Tibial nerve (tissue), 4 donors: ENCODE measurements at places on chromosomes 5 and 9.

DNA sequence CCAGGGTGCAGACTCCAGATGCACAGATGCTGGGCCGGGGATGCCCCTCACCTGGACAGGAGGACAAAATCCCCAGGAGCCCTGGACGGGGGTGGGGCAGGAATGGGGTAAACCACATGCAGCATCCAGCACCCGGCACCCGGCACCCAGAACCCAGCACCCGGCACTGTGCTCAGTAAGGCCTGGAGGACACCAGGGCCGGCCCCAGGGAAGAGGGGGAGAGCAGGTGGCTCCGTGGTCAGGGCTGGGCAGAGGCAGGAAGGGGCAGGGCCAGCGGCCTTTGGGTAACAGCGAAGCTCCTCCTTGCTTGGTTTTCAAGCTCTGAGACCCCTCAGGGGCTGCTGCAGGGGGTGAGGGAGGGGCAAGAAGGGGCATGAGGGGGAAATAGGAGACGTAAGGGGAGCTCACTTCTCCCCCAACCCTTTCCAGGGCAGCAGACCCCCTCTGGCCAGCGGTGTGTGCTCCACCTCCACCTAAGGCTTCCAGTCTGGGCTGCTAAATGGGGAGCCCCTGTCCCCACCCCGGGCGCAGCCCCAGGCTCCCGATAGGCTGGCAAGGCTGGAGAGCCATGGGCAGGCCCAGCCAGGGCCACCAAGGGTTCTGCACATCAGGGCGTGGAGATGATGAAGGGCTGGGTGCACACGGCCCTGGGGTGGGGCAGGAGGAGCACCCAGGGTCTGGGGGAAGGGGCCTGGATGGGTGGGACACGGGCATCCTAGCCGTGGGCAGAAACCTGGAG lies 17.8 kb upstream of the SLC6A19 start:
- no peak for DNase-seq

GRCh38 chr5:39775797-39776365 lies 351.1 kb upstream of the DAB2 start:
- DNase-seq: no peak

DNA sequence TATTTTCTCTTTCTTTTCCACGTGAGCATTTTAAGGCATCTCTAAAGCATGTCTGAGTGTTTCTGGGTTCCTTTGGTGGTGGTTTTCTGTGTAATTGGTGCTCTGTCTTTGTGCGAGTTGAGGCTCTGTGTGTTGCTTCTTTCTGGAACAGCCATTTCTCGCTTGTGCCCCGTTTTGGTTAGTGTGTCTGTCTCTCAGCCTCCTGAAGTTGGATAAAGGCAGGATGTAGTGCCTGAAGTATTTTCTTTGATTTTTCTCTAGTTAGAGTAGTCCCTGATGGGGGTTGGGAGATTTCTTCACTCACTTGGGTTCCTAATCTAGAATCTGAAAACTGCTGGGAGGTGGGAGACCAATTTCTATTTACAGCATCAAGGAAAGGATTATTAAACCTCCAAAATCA lies 129.7 kb upstream of the TMEM161B start:
- DNase-seq: no peak

- no peak for DNase-seq
These were observed 8.5 kb downstream of the ANKS6 start for GRCh38 chr9:98787766-98788335.

- no peak for DNase-seq
These were observed 184.3 kb downstream of the DAB2IP start for GRCh38 chr9:121835587-121836365.

GRCh38 chr5:148816782-148817181 lies 9.6 kb upstream of the ADRB2 start:
- no peak for DNase-seq

GRCh38 chr5:173475780-173476179 lies 140.7 kb downstream of the BOD1 start:
- no peak for DNase-seq

- DNase-seq: no peak
These were observed 26.2 kb downstream of the SETX start for GRCh38 chr9:132328580-132328979.

GRCh38 chr5:36607838-36608783 lies 1.7 kb downstream of the SLC1A3 start:
- DNase-seq: no peak

DNA sequence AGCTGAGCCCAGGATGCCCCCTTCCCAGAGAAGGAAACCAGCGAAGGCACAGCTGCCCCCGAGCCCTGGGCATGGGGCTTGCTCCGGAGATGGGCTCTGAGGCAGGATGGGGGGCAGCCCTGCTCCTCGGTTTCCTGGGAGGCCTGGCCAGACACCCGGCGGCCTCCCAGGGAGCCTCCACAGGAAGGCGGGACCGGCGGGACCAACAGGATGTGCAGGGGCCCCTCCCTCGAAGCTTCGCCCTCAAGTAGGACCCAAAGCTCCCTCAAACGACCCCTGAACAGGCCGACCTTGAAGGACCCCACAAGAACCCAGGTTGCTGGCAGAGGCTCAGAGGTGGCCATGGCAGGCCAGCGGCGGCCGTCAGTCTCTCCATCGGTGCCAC lies 11.7 kb downstream of the EXD3 start:
- no peak for DNase-seq
